ENCODE measurements at places on chromosomes 2 and 18. TPM values are rescaled to one million over a fixed set of nuclear protein-coding genes. Genes with fewer than 3 reads are reported as not detected.

GNLY gene
- not detected for total RNA-seq

GKN2 gene
- not detected for total RNA-seq

DRC1 gene
- not detected for total RNA-seq

- H3K27ac ChIP-seq, result no peak overlapping the region
- DNase-seq, result no peak
- peaks cover 49% of the 10 kb centered on the region for H3K4me1 ChIP-seq
- peaks cover 20% of the 10 kb centered on the region for H3K36me3 ChIP-seq
- no peak overlapping the region for H3K4me3 ChIP-seq
Observed at GRCh38 chr2:106144621-106145331, 49.3 kb downstream of the UXS1 start.

DNA sequence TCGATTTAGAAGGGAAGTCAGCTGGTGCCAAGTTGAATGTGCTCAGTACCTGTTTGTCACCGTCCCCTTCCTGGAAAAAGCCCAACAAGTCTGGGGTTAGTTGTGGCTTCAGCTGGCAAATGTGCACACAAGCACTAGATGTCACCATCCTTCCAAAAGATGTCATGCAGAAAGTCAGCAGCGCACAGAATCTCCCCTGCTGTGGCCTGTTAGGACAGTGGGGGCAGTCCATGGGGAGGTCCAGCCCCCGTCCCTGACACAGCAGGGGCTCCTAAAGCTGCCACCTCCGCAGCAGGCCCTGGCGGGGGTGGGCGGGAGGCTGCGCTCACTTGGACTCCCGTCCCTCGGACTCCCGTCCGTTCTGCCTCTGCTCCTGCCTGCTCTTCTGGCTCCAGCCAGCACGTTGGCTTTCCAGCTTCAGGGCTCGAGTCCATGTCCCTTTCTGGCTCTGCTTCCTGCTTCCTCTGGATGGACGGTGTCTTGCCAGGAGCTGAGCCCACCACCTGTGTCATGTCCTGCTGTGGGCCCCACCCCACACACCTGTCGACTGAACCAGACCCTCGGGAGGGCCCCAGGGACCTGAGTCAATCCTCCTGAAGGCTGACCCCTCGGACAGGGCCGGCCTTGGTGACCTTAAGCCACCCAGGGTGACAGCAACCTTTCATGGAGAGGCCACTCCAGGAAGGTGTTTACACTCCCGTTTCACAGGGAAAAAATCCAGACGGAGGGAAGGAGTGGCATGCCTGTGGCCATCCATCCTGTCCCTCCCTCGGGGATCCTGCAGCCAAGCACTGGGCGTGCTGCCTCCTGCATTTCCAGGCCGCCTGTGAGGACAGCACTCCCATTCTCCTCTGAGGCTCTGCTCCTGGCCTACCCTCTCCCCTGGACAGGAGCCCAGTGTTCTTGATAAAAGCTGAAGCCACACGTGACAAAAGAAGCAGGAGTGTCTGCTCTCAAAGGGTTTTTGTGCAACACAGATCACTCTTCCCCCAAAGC lies 8.5 kb downstream of the RAB17 start:
- DNase-seq, result no peak
- H3K27me3 ChIP-seq, result no peaks in the 10 kb centered on the region
- H3K4me1 ChIP-seq, result peaks cover 13% of the 10 kb centered on the region
- peak overlapping the region; percentile 32 for H3K4me3 ChIP-seq

DNA sequence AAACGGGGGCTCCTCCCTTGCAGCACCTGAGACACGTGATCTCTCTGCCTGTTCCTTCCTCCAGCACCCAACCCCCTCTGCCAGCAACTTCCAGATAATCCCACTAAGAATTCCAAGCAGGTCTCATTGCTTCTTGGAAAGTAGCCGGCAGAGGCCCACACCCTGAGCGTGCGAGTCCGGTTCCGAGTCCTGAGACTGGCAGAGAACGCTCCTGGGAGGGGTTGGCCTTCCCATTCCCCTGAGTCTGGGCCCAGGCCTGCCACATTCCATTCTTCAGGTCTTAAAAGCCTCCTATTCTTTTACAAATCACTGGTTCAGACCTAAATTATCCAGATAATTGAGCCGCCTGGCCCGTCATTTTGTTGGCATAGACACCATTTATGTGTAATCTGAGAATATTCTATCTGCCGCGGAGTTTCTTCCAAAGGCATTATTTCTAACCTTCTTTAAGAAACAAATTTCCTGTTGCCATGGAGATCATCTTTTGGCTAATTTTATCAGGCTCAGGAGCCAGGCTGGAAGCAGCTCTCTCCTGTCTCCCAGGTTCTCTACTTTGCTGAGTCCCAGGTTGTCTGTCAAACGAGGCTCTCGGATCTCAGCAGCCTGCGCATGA lies 165.4 kb downstream of the MYCN start:
- H3K4me3 ChIP-seq, result no peak overlapping the region
- DNase-seq, result no peak
- no peaks in the 10 kb centered on the region for H3K36me3 ChIP-seq
- no peaks in the 10 kb centered on the region for H3K4me1 ChIP-seq

- no peak for DNase-seq
- H3K27ac ChIP-seq, result no peak overlapping the region
- no peaks in the 10 kb centered on the region for H3K4me1 ChIP-seq
- H3K27me3 ChIP-seq, result peaks cover 40% of the 10 kb centered on the region
- H3K4me3 ChIP-seq, result no peak overlapping the region
- H3K36me3 ChIP-seq, result no peaks in the 10 kb centered on the region
Observed at GRCh38 chr2:230600285-230600684, 112.4 kb upstream of the CAB39 start.

GRCh38 chr2:219533930-219534661 lies 9.5 kb downstream of the CHPF start:
- H3K27ac ChIP-seq, result no peak overlapping the region
- H3K4me3 ChIP-seq, result no peak overlapping the region

GRCh38 chr2:233477548-233478433 lies 88.8 kb downstream of the USP40 start:
- no peaks in the 10 kb centered on the region for H3K27me3 ChIP-seq
- DNase-seq, result no peak
- H3K4me1 ChIP-seq, result peaks cover 39% of the 10 kb centered on the region
- no peak overlapping the region for H3K27ac ChIP-seq
- H3K36me3 ChIP-seq, result peaks cover 12% of the 10 kb centered on the region

DNA sequence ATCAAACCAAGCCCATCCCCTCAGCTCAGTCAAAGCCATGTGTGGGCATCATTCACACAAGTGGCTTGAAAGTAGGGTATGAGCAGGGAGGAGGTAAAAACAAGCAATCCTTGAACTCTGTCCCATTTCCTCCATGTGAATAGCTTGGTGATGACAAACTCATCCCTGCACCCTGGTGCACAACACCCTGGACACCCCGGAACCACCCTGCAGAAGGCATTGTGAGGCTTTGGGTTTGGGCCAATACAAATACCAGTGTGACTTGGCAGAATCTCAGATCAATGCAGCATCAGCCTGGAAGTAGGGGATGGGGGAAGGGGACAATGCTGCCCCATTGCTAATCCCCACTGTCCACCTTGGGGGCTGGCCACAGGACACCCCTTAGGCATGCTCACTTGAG lies 28.6 kb downstream of the TGFA start:
- H3K36me3 ChIP-seq, result no peaks in the 10 kb centered on the region
- no peak overlapping the region for H3K27ac ChIP-seq
- peaks cover 13% of the 10 kb centered on the region for H3K27me3 ChIP-seq
- H3K4me3 ChIP-seq, result no peak overlapping the region
- DNase-seq, result no peak
- no peaks in the 10 kb centered on the region for H3K4me1 ChIP-seq
